ENCODE measurements at places on chromosomes 3 and 15.

DNA sequence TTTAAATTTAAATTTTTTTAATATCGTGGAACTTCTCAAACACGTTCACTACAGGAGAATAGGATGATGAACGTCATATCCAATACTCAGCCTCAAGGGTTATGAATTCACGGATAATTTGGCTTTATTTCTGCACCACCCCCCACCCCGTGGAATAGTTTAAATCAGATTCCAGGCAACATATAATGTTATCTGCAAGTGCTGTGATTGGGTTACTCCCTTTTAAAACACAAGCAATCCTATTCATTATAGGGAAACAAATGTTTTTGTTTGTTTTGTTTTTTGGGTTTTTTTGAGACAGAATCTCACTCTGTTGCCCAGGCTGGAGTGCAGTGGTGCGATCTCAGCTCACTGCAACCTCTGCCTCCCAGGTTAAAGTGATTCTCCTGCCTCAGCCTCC lies 30.9 kb downstream of the BHLHE40 start:
- DNase-seq: no peak

GRCh38 chr3:84096188-84096587 lies 862.6 kb upstream of the CADM2 start:
- no peak for DNase-seq

GRCh38 chr3:105615814-105616213 lies 249.1 kb downstream of the ALCAM start:
- DNase-seq: no peak

DNA sequence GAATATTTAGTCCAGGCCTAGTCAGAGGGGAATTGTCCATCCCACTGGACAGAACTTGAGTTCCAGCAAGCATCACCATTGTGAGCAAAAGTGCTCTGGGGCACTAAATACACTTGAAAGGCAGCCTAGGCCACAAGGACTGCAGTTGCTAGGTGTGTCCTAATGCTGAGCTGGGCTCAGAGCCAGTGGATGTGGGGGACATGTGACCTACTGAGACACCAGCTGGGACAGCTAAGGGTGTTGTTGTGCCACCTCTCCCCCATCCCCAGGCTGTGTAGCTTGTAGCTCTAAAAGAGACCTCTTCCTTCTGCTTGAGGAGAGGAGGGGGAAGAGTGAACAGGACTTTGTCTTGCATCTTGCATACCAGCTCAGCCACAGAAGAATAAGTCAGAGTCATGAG lies 120.9 kb downstream of the DTWD1 start:
- peak; percentile 24 for DNase-seq

DNA sequence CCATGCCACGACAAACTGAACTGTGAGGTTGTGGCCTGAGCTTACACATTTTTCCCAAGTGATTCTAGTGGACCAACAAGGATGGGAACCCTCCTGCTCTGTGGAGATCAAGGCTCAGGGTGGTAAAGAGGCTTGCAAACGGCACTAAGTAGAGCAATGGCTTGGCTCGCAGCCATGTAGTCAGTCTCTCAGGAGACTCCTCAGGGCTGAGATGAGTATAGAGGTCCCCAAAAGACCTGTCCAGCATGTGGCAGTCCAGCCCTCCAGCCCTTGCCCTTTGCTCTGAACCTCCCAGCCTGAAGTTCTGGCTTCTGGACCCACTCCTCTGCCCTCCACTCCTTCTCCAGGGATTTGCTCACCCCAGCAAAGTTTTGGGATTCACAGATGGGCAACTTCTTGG lies 8.3 kb upstream of the CAMP start:
- DNase-seq: no peak

DNA sequence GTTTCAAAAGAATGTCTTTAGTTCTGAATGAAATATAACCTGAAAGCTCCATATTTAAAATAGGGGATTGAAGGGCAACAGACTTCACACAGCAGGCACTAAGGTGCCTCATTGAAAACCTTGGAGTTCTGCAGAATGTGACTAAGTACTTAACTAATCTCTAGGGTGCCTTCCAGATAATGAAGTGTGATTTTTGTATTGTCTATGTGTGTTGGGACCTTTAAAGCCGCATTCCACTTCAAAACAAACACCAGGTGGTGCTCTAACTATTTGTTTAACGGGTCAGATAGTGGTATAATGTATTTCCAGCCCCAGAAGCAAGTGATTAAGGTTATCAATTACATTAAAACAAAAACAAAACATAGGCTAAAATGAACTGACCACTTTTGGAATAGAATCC lies 28.0 kb downstream of the TFG start:
- no peak for DNase-seq

GRCh38 chr3:88408935-88409334 lies 259.2 kb downstream of the C3orf38 start:
- DNase-seq: no peak

DNA sequence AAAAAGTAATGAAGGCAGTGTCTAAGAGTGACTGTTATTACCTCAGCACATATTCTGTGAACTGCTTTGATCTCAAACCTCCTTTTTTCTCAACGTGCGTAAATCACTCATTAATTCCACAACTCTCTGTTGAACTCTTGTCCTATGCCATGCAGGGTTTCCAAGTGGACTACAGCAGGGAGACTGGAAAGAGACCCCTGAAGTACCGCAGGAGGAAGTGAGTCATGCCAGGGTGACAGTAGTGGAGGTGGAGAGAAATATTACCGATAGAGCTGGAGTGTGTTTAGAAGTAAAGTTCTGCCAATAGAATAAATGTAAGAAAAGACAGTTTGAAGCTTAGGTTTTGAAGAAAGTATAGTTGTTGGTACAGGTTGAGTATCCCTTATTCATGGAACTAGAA lies 908.9 kb downstream of the ROBO1 start:
- no peak for DNase-seq

GRCh38 chr3:178260887-178261565 lies 275.2 kb upstream of the KCNMB2 start:
- DNase-seq: no peak

DNA sequence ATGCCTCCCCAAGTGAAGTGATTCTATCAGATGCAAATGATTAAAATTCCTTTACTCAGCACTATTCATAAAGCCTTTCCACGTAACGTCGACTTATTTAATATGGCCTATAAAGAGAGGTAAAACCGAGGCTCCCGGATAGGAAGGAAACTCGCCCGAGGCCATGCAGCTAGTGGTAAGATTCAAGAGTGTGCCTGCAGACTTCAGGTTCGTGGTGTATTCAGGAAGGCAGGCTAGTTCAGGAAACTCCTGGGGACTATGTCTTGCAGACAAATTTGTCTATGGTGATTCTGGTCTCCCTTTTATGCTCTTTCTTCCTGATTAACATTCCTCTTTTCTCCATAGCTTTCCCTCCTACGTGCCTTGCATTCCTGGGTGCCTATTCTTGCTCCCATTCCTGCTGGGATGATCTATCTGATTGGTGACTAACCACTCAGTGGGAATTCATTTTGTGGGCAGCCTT lies 150.7 kb downstream of the SST start:
- DNase-seq: no peak
